Mesothelial cell of epicardium (in vitro differentiated cells): ENCODE measurements at places on chromosomes 12 and 14. TPM values are rescaled to one million over a fixed set of nuclear protein-coding genes. Genes with fewer than 3 reads are reported as not detected.

DNA sequence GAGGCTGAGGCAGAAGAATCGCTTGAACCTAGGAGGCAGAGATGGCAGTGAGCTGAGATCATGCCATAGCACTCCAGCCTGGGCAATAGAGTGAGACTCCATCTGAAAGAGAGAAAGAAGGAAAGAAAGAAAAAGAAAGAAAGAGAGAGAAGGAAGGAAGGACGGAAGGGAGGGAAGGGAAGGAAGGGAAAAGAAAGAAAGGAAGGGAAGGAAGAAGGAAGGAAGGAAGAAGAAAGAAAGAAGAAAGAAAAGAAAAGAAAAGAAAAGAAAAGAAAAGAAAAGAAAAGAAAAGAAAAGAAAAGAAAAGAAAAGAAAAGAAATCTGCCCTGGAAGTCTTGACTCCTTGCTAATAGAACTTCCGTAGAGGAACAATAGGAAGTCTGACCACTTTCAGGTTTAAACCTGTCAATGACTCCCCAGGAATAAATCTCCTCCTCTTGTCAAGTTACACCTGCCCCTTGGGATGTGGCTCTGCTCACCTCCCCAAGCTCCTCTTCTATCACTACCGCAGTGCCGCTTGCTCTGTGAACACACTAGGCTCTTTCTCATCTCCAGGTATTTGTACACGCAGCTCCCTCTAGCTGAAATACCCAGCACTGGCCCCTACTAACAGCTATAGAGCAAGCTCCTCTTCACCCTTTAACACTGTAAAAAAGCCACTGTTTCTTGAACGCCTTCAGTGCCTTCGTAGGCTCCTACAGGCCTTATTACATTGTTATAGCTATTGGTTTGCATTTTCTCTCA lies 773.1 kb upstream of the TBX3 start:
- DNase-seq: no peak

- no peak for DNase-seq
These were observed 222.9 kb upstream of the SLC16A7 start for GRCh38 chr12:59372956-59373355.

DNA sequence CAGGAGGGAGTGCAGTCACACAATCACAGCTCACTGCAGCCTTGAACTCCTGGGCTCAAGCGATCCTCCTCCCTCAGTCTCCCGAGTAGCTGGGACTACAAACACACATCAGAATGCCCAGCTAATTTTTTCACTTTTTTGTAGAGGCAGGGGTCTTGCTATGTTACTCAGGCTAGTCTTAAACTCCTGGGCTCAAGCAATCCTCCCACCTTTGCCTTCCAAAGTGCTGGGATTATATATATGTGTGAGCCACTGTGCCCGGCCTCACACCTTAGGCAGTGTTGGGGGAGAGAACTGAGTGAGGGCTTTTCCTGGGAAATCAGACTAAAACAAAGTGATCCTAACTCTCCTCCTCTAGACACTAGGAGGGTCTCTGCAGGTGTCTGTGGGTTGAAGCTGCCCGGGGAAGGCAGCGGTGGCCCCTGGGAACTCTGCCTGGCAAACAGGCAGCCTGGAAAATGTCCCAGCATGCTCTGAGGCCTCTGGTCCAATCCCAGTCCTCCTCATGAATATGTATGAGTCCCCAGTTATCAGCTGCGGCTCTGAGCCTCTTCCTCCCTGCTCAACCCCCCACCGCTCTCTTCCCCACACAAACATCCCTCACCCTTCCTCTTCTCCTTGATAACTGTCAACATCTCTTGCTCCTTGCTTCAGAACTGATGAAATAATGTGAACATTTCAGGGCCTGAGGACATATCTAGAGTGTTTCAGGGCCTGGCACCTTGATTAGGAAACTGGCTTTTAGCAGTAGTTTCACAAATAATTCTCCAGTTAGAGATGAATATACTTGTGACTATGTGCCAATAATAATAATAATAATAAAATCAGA lies 7.9 kb upstream of the NAA25 start:
- DNase-seq: no peak

DNA sequence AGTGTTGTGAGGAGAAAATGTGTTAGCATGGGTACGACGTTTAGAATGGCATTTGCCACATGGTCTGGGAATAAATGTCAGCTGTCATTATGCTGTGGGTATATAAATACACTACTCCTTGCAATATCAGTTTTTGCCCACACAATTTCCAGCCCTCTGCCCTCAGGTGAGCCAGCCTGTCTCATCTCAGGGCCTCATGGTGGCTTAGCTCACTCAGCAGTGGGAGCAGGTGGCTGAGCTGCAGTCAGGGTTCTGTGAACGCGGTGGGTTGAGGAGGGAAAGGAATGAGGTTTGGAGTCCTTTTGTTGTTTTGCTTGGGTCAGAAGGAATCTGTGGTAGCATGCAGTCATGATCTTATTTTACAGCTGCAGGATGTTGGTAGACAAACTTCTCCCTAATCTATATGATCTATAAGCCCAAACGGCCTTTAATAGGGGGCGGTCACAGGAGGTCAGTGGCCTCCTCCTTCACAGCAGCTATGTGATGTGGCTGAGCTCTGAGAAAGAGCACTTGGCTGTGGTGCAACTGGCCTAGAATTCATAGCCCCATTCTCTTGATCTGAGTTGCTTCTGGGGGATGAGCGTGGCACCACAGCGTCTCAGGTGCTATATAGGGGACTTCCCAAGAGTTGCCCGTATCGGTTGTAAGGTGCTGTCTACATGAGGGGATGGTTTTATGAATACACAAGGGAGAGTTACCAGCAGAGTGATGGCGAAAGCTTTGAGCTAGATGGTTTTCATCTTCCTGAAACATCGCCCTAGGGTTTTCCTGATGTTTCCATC lies 27.8 kb upstream of the KCNA5 start:
- no peak for DNase-seq

The TAS2R42 gene
- not detected in 3 replicates for total RNA-seq

The PARP11 gene
- 16.3 to 18.6 TPM (median 16.7 TPM) in 3 replicates for total RNA-seq

The KRT83 gene
- total RNA-seq: not detected in 3 replicates

DNA sequence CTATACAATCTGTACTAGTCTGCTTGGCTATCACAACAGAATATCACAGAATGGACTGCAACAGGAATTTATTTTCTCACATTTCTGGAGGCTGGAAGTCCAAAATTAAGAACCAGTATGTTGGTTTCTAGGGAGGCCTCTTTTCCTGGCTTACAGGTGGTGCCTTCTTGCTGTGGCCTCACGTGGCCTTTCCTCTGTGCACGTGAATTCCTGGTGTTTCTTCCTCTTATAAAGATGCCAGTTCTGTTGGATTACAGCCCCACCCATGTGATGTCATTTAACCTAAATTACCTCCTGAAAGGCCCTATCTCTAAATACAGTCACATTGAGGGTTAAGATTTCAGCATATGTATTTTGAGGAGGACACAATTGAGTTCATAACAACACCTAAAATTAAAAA lies 32.1 kb upstream of the C2CD5 start:
- DNase-seq: no peak

The PLD4 gene
- total RNA-seq: 0.58 to 0.78 TPM (median 0.75 TPM) in 3 replicates

GRCh38 chr12:54164387-54165145 lies 24.2 kb downstream of the SMUG1 start:
- DNase-seq: no peak

The KLRC2 gene
- total RNA-seq: not detected in 3 replicates

DNA sequence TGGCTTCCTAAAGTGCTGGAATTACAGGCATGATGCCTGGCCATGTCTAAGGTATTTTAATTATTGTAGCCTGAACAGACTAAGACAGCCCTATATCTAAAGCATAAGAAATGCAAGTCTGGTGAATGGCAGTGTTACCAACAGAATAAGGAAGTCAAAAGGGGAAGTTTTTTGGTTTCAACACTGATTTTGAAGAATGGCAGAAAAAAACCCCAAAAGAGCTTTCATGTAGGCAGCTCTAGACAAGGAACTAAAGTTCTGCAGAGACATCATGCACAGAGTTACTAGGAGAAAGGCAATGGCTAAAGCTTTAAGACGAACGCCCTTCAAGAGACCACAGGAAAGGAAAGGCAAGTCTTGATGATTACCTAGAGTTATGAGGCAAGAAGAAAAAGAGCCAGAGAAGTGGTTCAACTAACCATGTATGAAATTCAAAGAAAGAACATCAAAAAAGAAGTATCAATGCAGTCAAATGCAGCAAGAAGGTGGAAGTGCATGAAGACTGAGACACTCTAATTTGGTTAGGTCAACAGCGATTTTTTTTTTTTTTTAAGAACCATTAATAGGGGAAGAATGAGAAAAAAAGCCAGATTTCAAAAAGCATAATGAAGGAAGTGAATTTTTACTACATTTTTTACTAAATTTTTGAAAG lies 50.8 kb downstream of the RPS6KA5 start:
- DNase-seq: no peak

DNA sequence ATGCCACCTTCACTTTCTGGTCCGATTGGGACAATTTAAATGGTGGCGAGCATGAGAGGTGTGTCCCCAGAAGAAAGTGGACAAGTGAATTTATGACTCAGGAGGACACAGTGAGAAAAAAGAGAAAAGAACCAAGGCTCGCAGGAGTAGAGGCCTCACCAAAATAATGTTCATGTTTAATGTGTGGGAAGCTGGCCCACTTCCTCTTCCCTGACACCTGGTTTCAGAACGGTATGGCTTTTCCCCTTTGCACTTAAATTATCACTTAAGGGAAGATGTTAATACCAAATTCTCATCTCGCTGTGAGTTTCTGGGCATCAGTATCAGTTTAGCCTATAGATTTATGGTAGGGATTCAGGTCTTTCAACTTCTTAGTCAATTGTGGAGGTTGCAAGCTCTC lies 226.4 kb downstream of the GLT1D1 start:
- no peak for DNase-seq

DNA sequence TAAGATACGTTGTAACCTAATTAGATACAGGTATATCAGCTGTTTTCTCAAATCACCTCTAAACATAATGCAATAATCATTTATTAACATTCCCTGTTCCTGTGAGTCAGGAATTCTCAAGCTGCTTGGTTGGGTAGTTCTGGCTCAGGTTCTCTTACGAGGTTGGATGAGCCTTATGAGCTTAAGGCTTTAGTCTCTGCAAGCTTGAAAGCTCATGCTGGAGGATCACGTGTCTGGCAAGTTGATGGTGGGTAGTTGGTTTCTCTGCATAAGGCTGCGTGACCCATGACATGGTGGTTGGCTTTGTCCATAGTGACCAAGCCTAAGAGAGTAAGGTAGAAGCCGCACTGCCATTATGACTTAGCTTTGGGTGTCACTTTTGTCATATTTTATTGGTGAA lies 62.0 kb downstream of the PLEKHA5 start:
- no peak for DNase-seq

GRCh38 chr12:3973269-3973884 lies 100.2 kb upstream of the PARP11 start:
- no peak for DNase-seq

The CCDC175 gene
- total RNA-seq: 0.16 TPM in 1 of 3 replicates, not detected in the others

The CEBPE gene
- total RNA-seq: not detected in 3 replicates

GRCh38 chr12:52502877-52503276 lies 9.8 kb upstream of the KRT6A start:
- DNase-seq: no peak

- DNase-seq: no peak
These were observed 31.2 kb downstream of the TMCC3 start for GRCh38 chr12:94618995-94619695.

- no peak for DNase-seq
These were observed 34.1 kb downstream of the ANO2 start for GRCh38 chr12:5910790-5911548.

The MFAP5 gene
- 0.60 to 1.8 TPM (median 1.5 TPM) in 3 replicates for total RNA-seq

DNA sequence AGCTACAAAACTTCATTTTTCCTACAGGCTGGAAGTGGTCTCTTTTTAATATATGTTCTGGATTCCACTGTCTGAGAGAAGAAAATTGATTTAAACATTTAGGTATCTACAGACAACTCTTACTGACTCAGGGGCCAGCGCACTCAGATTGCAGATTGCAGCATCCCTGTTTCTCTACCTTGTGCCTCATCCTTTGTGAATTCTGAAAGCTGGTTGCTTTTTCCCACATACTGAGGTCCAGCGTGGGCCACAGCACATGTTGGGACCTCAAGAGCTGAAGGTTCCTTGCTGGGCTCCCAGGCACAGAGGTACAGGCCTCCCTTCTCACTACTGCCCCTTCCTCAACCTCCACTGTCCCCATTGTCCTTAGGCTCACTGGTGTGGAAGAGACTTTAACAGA lies 101.7 kb upstream of the CCDC175 start:
- DNase-seq: no peak

The ARMH4 gene
- 18.8 to 19.8 TPM (median 19.6 TPM) in 3 replicates for total RNA-seq

DNA sequence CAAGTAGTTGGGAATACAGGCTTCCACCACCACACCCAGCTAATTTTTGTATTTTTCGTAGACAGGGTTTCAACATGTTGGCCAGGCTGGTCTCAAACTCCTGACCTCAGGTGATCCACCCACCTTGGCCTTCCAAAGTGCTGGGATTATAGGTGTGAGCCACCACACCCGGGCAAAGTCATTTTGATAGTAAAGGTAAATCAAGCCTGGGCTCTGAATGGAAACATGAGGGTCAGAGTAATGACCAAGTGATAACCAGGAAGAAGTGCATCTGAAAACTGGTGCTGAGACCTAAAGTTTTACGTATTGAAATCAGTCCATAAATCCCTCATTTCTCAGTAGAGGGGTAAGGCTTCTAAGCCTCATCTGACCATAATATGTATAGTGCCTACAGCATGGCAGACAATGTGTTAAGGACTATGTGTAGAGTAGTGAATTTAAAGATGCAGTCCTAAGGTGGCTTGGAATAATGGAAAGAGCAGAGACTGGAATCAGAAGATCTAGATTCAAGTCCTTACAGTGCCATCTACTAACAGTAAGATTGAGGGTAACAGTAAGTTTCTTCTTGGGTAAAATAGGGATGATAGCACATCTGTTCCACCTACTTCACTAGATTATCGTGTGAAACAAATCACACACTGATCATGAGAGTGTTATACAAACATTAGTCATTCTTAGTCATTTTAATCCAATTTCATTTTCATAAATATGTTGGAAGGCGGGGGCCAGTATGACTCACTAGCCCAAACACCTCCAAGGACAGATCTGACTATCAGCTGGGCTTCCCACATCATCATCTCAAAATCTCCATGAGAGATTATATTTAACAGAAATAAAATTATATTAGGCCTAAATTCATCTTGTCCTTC lies 11.2 kb downstream of the MAP4K5 start:
- DNase-seq: no peak

- DNase-seq: no peak
These were observed 210.1 kb upstream of the TBX3 start for GRCh38 chr12:114894076-114894475.

The LRRC43 gene
- total RNA-seq: 3.9 to 6.6 TPM (median 4.9 TPM) in 3 replicates

DNA sequence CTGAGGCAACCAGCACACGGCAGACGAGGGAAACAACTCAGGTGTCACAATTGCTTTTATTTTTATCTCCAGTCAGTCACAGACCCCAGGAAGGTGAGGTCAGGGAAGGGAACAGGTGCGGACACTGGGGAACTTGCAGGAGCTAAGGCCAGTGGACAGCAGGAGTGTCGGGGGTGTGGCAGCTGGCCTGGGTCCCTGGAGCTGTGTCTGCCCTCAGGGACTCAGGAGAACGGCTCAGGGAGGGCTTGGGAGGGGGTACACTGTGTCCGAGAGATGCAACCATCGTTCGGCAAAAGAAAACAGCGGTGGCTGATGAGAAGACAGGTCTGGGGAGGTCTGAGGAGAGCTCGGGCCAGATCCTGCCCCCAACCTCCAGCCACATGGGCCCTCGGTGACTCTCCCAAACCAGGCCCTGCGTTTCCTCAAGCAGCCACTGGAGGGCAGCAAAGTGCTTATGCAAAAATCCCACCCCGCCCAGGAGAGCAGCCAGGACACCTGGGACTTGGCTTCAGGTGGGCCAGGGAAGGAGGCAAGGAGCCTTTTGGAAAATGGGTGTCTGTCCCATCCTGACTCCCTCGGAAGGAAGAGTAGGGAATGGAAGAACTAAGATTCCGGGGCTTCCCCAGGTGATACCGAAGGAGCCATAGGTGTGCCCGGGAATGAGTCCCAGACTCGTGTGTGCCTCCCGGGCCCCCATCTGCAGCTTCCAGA lies 24.1 kb upstream of the BCDIN3D start:
- peak; percentile 90 for DNase-seq

The GPD1 gene
- 0.72 to 1.2 TPM (median 1.1 TPM) in 3 replicates for total RNA-seq

The POLE2 gene
- total RNA-seq: 8.3 to 9.3 TPM (median 8.5 TPM) in 3 replicates

The CAPZA3 gene
- total RNA-seq: 0.20 TPM in 1 of 3 replicates, not detected in the others
